ENCODE measurements at places on chromosomes 11 and 22. TPM values are rescaled to one million over a fixed set of nuclear protein-coding genes. Genes with fewer than 3 reads are reported as not detected.

GRCh38 chr22:49767355-49768062 is 60.2 kb downstream of the BRD1 start:
- DNase-seq: peak; percentile 47

- DNase-seq: peak; percentile 80
Observed at GRCh38 chr22:19891317-19892256, 36.9 kb upstream of the GNB1L start.

GRCh38 chr11:104191124-104191523 is 27.2 kb upstream of the PDGFD start:
- DNase-seq: no peak

The SNX19 gene
- total RNA-seq: 41.0 TPM

The PLAAT2 gene
- total RNA-seq: not detected

GRCh38 chr22:31276426-31277167 is 15.7 kb downstream of the PIK3IP1 start:
- no peak for DNase-seq

DNA sequence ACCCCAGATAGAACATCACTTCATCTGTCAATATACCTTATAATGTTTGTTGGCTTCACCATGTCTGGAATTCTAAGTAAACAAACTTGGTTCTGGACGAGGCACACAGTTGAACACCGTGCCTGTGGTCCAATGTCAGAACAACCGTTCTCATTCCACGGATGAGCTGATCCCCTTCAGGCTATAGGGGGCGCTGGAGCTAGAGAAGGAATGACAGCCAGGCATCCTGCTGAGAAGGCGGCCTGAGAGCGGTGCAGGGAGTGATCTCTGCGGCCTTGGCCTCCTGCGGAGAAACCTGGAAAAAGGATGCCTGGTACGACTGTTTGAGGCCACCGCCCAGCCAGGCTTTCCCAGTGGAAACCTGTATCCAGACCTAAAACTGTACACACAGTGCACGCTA is 48.7 kb downstream of the FDX1 start:
- DNase-seq: no peak

GRCh38 chr11:62682518-62682917 is 3.6 kb upstream of the UBXN1 start:
- DNase-seq: no peak

Data from activated CD8-positive, alpha-beta T cell treated with anti-CD3 and anti-CD28 coated beads, Interleukin-2, amount 10 ng/mL, durations not matched to agents 7 days and 5 days (primary cell).